ENCODE measurements at places on chromosomes 16 and 17.
A peak's percentile ranks its signal among the peaks of the same experiment; 100 is the strongest.

- DNase-seq: no peak
These were observed 11.8 kb downstream of the C17orf75 start for GRCh38 chr17:32330147-32330546.

- DNase-seq: no peak
These were observed 32.6 kb downstream of the KCNJ2 start for GRCh38 chr17:70201872-70202419.

- no peak for DNase-seq
These were observed 15.2 kb downstream of the MRM3 start for GRCh38 chr17:797236-797840.

- DNase-seq: no peak
These were observed 2.0 kb downstream of the APRT start for GRCh38 chr16:88809676-88810165.

DNA sequence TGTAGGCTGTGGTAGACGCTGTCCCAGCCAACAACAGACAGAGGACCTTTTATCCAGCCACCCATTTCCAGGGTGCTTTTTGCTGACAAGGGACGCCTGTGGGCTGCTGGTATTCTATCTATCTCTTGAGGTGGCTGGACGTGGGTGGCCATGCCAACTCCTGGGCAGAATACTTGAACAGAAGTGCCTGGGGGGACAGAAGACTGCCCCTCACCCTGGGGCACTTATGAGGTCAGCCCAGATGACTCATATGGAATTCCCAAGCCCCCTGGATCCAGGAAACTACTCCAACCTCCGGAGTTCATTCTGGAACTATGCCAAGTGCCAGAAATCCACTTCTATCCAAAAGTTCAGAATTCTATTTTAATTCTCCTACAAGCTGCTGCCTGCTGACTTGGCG, 61.3 kb downstream of the CDRT4 start:
- no peak for DNase-seq

DNA sequence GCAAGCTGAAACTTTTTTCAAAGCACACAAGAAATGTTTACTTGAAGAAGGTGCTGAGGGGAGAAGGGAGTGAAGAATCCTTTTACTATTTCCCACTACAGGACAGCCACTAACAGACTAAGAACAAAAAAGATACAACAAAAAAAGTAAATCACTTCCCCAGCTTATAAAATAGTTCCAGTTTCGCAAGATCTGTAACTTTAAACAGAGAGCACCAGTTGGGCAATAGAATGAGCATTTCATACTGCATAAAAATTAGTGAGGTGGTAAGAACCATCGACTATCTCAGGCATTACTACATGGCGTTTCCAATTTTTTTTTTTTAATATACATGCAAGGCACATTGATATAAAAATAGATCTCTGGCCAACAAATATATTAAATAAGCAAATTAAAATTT, 11.1 kb downstream of the CRYBA1 start:
- DNase-seq: no peak

DNA sequence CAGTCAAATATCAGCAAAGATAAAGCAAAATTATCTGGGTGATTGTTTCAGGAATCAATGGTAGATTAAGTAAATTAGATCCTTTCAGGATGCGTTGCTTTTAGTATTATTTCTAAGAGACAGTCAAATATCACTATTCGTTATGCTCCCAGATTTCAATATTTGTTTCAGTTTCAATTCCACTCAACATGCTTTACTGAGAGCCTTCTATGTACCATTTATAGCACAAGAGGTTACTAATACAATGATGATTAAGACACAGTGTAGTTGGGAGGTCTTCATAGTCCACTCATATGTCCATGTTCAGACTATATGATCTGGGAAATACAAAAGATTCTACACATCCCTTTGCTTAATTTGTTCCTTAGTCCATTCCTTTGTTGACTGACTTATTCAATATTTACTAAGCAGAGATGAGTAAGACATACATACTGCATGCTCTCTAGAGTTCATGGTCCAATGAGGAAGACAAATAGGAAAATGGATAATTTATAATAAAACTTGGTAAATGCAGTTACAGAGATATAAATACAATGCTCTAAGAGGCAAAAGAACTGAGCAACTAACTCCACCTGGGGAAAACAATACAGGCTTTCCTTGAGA, 88.2 kb upstream of the NOG start:
- DNase-seq: no peak

GRCh38 chr16:81711657-81712319, 67.3 kb upstream of the PLCG2 start:
- peak; percentile 24 for DNase-seq

GRCh38 chr16:49464093-49464492, 90.5 kb downstream of the C16orf78 start:
- DNase-seq: no peak

DNA sequence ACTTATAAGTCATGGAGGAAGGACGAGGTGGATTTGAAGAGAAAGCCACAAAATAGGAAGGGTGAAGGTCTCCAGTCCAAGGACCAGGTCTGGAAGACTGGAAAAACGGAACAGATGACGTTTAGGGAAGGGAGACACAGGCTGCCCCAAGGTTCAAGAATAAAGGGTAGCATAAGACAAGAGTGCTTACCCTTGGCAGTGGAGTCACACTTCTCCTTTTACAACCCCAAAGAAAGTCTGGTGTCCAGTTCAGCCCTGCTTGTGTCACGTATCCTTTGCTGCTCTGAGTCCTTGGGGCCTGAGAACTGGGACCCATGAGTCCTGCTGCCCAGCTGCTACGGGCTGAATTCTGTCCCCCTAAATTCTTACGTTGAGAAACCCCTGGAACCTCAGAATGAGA, 13.0 kb upstream of the GGA2 start:
- no peak for DNase-seq
